Stimulated activated CD8-positive, alpha-beta memory T cell treated with anti-CD3 and anti-CD28 coated beads, Interleukin-7, amount 100 ng/mL, for 24 hours (primary cell): ENCODE measurements at places on chromosomes 5 and 9.

DNA sequence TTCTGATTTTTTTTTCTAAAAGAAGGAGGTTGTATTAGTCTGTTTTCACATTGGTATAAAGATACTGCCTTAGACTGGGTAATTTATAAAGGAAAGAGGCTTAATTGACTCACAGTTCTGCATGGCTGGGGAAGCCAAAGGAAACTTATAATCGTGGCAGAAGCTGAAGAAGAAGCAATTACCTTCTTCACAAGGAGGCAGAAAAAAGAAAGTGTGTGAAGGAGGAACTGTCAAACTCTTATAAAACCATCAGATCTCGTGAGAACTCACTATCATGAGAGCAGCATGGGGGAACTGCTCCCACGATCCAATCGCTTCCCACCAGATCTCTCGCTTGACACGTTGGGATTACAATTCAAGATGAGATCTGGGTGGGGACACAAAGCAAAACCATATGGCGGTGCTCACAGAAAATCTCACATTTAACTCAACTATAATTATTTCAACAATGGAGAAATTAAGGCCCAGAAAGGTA, 27.1 kb downstream of the DPYSL3 start:
- no peak for DNase-seq

- DNase-seq = no peak
Observed at GRCh38 chr5:58871648-58872242, 288.9 kb downstream of the RAB3C start.

GRCh38 chr9:136089697-136090045, 5.4 kb downstream of the NACC2 start:
- no peak for DNase-seq

DNA sequence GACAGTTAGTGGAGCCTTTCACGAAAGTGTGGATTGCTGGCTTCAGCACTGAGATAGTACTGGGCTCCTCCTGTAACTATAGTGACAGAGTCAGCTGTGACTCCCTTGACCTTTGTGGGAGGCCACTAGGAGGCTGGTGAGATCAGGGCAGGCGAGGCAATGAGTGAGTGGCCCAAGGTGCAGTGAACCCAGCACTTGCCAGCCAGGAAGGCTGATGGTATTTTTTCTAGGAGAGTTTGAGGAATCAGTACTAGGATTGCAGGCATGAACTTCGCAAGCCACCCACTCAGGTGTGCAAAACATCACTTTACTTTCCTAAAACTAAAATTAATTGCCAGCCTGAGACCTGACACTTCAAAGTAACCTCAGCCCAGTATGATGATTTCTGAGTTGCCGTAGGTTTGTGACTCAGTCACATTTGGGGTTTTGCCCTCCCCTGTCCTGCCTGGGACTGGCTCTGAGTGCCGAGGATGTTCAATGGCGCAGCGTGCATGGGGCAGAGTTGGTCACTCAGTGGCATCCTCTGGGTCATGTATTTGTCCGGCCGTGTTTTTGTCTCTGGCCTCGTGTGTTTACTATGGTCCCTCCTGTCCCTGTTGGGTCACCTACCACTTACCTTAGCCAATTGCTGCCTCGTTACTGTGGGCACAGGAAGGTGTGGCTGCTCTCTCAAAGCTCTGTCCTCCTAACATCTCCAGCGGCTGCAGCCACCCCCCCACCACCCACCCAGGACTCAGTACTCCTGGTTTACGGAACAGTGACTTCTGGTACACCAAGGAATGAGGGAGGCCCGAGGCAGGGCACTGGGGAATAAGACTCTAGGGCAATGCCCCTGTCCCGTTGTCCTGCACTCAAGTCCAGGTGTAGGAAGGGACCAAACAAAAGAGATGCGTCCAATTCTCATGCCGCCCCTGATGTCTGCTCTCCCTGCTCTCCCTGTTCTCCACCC, 67.2 kb downstream of the IL31RA start:
- DNase-seq = no peak

DNA sequence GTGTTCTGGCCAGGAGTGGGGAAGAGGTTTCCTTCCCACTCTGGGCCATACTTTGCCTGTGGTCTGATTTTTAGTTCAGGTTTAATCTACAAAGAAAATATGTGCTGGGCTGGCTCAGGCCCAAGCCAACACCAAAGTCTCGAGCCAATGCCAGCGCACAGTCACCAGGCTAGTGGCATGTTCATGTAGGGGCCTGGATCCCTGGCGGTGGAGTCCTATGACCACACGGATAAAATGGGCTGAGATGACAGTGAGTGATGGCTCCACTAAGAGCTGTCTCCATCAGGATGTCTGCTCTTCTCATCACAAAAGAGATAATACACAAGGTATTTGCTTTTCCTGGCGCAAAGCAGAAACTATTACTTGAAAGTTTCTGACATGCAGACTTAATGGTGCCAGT, 92.9 kb upstream of the PTPN3 start:
- no peak for DNase-seq

GRCh38 chr9:130945173-130945572, 6.1 kb upstream of the FIBCD1 start:
- no peak for DNase-seq

- peak; percentile 59 for DNase-seq
Observed at GRCh38 chr9:34664281-34665066, 2.0 kb upstream of the CCL27 start.

GRCh38 chr5:10573487-10574145, 9.7 kb downstream of the ANKRD33B start:
- no peak for DNase-seq

GRCh38 chr5:149157330-149157729, 16.0 kb downstream of the ABLIM3 start:
- DNase-seq = no peak

DNA sequence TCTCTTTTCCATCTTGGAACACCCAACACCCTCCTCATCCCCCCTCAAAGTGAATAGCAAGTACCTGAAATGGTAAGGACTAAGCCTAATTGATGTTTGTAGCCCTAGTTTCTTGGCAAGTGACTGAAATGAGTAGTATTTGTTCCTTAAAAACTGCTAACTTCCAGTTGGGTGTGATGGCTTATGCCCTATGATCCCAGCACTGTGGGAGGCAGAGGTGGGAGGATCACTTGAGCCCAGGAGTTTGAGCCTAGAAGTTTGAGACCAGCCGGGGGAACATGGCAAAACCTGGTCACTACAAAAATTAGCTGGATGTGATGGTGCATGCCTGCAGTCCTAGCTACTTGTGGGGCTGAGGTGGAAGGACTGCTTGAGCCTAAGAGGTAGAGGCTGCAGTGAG, 44.1 kb downstream of the ZFR start:
- no peak for DNase-seq

DNA sequence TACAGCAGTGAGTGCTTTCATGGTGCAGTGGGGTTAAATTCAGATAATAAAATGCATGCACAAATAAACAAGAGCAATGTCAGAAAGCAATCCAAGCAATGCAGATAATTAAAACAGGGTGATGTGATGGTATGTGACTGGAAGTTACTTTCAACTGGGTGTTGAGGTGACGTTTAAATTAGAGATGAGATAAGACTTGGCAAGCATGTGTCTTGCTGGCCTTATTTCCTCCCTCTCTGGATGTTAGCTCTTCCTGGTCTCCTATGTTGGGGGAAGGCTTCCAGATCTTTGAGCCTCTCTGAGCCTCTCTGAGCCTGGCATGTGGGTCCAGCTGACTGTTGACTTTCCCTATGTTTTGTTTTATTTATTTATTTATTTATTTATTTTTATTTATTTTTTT, 54.4 kb downstream of the DOCK2 start:
- no peak for DNase-seq

DNA sequence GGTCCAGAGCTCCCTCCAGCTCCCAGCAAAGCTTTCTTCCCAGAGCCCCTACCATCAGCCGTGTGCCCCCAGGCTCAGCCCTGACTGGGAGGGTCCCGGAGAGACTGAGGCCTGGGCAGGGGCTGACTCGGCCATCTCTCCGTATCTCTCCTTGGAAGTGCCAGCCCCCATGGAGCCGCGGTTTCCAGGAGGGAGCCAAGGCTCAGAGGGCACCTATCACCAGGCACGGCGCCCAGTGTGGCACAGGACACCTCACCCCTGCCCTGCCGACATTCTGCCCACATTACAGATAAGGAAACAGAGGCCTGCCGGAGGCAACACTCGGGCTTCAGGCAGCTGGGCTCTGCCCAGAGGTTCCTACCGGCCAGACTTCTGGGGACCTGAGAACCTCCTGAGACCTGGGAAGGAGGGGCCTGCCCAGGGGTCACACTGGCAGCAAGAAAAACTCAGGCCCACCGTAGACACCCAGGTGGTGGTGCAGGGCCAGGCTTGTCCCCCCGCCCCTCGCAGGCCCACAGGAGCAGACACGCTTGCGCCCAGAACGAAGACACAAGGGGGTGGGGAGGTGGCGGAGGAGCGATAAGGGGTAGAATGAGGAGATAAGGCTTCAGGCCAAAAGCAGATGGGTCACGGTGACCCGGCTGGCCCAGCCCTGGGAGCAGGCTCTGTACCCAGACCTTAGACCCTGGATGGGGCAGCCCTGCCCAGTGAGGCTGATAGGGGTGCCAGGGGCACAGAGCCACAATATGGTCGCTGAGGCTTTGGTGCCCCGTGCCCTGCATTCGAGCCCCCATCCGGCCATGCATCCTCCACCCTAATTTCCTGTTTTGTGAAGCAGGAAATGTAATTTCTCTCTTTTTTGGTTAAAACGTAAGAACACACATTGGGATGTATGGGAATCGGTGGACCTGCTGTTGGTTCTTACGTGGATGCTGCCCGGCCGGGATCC, 11.8 kb downstream of the NR5A1 start:
- DNase-seq = no peak

DNA sequence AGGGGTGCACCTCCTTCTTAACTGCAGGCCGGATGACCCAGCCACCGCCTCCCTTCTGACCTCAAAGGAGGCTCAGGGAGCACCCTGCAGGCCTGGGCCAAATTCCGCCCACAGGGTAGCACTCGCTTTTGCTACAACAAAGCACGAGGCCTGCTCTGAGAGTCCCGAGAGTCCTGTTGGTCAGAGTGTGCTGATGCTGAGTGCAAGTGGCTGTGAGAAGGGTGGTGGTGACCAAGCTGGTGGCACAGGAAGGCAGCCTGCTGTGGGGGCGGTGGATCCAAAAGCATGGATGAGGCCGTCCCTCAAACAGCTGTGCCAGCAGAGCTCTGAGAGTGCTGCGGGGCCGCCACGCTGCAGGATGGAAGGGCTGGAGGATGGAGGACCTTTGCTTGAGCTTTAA, 101.8 kb downstream of the AK8 start:
- no peak for DNase-seq

GRCh38 chr5:127210042-127210441, 80.6 kb upstream of the MEGF10 start:
- DNase-seq = no peak

GRCh38 chr9:136156209-136157120, 37.8 kb upstream of the TMEM250 start:
- no peak for DNase-seq
